Activated B cell treated with CpG ODN at 0.5 μM for 24 hours (primary cell): ENCODE measurements at places on chromosomes 7 and 10.

GRCh38 chr10:114691442-114691941 is 33.4 kb upstream of the ABLIM1 start:
- DNase-seq = no peak

- DNase-seq = no peak
These were observed 15.6 kb downstream of the ELN start for GRCh38 chr7:74043523-74043951.

GRCh38 chr10:543131-543530 is 146.3 kb downstream of the DIP2C start:
- DNase-seq = no peak

DNA sequence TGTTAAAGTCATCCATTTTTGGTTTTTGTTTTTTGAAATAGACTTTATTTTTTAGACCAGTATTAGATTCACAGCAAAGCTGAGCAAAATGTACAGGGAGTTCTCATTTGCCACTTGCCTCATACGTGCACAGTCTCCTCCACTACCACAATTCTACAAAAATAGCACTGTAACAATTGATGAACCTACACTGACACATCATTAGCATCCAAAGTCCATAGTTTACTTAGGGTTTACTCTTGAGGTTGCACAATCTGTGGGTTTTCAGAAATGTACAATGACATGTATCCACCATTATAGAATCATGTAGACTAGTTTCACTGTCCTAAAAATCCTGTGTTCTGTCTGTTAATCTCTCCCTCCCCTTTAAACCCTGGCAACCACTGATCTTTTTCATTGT is 125.8 kb upstream of the PDSS1 start:
- no peak for DNase-seq

- DNase-seq = no peak
These were observed 229.9 kb downstream of the RPS24 start for GRCh38 chr10:78263521-78263988.

DNA sequence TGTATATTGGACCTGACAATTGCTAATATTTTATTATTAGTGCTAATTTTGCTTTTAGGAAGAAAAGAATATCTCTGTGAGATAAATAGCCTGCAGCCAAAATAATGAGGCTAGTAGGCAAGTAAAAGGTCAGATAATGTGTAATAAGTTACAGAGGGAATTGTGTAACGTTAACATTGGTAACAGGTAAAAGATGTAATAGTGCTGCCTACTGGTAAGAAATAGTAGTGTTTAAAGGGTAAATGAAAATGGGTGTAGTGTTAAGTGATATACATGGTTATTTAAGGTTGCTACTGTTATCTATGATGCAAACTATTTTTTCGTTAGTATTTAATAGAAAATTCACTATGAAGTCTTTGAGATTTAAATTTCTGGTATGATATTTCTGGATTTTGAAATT is 9.2 kb upstream of the FOXP2 start:
- no peak for DNase-seq

- no peak for DNase-seq
These were observed 12.7 kb downstream of the PTPRE start for GRCh38 chr10:127919418-127920271.

- no peak for DNase-seq
These were observed 213.6 kb downstream of the KIF20B start for GRCh38 chr10:89915021-89915420.

DNA sequence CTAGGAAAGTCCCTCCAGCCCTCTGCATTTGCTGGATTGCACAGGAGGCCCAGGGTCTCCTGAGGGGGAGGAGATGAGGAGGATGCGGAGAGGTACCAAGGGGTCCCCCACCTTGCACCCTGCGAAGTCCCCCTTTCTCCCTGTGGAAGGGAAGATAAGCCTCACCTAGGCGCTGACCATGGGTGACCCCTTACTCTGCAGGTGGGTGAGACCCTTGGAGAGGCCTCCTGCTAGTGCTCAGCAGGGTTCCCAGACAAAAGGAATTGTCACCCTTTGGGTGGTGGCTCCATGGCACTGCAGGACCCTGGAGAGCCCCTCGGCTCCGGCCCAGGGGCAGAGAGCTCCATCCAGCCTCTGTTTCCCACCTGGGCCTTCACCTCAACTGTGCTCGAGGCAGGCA is 107.0 kb upstream of the RET start:
- DNase-seq = peak; percentile 7

DNA sequence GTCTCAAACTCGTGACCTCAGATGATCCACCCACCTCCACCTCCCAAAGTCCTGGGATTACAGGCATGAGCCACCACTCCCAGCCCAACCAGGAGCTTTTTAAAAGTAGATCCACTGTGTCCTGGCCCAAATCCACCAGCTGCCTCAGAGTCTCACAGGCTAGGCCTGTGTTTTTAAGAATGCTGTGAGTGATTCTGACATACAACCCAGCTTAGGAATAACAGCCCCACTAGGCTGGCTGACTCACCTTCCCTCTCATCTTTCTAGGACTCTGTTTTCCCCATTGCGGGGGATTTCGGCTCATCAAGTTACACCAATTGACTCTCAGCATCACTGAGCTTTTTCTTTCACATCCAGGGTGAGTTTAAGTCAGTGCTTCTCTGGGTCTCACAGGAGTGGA is 207.6 kb downstream of the SKIDA1 start:
- DNase-seq = no peak

GRCh38 chr7:17007841-17008240 is 126.1 kb upstream of the AGR3 start:
- DNase-seq = no peak

DNA sequence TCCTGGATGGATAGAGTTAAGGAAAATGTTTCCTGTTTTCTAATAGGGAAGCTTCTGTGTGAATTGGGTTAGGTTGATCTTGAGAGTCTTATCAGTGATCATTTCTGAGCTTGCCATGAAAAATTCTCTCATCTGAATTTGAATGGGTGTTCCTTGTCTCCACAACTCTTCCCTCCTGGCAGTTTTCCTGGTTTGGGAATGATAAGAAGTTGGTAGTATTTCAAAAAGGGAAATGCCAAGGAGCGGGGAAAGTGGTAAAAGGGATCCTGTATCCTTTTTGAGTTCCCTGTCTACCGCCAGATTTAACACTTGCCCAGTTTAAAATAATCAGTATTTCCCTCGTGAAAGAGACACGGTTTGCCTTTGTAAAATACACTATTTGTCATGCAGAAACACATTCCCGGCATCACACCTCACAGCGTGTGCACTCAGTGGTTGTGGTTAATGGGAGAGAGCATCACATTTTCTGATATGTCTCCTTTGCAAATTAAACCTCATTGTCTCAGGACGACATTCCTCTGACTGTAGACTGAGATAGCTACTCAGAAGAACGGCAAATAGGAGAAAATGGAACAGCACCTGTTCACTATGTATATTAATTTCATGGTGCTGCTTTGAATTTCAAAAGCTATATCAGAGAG is 113.2 kb upstream of the IFRD1 start:
- DNase-seq = no peak

- no peak for DNase-seq
These were observed 163.1 kb downstream of the CAMK1D start for GRCh38 chr10:12512332-12513002.

DNA sequence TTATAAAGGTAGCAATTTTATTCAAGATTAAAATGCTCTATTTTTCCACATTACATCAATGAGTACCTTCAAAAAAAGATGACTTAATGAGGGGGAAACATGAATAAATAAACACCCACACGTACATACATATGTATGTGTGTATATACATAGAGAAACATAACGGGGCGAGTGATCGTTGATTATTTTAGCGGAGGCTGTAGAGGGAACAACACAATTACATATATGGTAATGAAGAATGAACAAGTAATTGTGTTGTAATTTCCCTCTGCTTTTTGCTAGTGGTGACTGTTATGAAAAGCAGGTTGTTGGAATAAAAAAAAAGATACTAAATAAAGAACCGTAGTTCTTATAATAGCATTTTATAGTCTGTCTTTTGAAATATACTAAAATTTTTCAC is 63.2 kb downstream of the CACNB2 start:
- DNase-seq = no peak

- DNase-seq = no peak
These were observed 287.5 kb upstream of the PODXL start for GRCh38 chr7:131843898-131844331.

DNA sequence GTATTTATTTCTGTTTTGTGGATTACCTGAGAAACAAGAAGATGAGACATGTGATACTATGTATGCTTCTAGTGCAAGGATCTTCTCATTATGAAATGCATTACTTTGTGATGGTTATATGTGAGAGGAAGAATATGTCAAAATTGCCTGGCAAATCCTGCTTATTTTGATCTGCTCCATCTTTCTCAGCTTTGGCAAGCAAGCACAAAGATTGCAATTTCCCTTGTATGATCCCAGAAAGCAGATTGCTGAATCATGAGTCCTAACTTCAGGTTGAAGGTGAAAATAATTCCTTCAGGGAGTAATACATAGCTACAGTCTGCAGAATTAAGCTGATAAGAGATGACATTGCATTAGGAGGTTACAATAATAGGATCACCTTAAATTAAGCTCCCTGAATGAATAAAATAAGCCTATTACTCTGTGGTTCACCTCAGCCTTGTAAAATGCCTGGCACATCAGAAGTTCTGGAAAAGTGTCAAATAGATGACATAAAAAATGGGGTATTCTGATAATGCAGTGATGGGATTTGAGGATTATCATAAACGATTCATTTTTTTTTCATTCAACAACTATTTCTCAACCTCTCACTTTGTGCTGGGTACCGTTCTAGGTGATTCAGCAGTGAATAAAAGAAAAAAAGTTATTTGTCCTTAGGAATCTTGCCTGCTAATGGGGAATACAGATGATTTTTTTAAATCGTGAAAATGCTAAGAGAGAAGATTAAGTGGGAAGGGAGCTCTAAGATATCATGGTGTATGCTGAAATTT is 120.7 kb downstream of the CHN2 start:
- no peak for DNase-seq

DNA sequence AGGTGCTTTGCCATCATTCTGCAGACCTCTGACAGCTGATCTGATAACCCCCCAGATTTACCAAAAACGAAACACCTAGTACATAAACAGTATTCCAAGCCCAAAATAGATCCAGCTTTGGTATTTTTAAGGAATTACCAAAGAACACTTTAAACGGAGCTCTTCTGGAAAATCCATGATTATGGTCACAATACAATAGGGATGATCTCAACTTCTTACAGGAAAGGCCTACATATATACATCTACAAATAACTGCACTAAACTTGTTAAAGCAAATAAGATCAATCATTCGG is 69.7 kb downstream of the HTR7 start:
- no peak for DNase-seq

- no peak for DNase-seq
These were observed 1.0 kb downstream of the TLL2 start for GRCh38 chr10:96512524-96513304.

DNA sequence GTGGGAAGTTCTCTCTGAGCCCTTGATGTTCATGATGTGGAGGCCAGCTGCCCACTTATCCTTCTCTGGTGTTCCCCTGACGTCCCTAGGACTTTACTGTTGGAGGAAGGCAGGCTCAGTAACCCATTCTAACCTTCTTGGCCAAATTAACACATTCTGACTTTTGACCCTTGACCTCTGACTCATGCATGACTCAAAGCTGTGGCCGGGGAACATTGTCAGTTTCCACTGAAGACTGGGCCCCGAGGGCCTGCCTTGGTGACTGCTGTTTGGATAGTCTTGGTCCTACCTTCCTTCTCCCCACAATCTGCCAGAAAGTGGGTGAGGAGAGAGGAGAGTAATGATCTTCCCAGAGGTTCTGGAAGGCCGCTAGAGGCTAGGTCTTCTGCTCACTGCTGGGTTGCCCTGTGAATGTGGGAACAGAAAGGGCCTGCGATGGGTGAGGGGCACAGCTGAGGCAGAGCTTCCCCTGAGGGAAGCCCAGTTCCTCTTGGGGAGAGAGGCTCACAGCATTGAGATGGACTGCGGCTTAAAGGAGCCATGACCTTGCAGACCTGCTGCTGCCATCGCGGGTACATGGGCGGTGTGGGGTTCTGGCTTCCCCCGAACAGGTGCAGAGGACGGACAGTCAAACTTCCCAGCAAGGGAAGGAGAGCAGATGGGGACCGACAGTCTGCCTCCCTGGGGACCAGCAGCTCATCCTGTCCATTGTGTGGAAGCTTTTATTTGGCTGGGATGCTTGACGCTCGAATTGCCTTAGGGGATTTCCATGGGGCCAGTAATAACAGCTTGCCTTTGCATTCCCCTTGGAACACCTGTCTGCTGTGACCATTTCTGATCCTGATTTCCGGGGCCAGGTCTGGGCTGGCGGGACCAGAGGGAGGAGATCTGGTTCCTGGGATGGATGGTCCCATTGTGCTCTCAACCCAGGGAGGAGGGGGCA is 43.8 kb downstream of the ADAMTS14 start:
- no peak for DNase-seq

DNA sequence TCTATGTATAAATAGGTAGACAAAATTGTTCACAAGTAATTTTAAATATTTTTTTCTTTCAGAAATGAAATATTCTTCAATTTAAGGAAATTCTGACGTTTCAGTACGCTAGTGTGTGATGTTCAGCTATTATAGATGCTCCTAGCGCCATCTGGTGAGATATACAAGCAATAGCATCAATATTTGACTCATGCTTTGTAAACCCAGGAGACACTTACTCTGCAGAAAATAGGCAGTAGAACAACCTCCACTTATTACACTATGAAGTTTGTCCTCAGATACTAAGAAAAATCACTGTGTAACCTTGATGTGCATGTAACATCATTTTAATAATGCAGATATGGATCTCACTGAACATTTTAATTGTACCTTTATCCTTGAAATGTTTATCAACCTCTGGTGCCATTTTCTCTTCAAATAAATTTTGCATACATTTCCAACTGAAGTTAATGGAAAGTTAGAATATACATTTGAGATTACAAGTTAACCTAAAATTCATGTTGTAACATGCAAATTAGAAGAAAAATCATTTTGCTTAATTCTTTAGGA is 151.5 kb upstream of the FAM3C start:
- DNase-seq = no peak

- no peak for DNase-seq
These were observed 31.8 kb downstream of the ZNF467 start for GRCh38 chr7:149741629-149742028.

DNA sequence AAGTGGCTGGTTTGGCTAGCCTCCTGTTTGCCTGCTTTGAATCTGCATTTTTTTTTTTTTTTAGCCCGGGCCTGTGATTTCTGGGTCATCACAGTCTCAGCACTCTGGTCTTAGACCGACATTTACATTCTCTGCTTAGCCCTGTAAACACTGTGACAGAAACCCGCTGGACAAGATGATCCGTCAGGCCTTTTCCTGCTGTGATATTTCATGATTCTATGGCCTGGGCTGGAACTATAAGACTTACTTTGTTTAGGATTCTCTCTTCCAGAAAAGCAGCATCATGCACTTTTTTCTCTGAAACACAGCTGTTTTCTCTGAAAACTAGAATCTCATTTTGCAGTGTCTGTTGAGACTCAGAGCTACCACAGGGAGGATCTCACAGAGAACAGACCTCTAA is 705.5 kb downstream of the GRID1 start:
- DNase-seq = no peak
